Adipocyte (in vitro differentiated cells): ENCODE measurements at places on chromosomes 3 and 15.

DNA sequence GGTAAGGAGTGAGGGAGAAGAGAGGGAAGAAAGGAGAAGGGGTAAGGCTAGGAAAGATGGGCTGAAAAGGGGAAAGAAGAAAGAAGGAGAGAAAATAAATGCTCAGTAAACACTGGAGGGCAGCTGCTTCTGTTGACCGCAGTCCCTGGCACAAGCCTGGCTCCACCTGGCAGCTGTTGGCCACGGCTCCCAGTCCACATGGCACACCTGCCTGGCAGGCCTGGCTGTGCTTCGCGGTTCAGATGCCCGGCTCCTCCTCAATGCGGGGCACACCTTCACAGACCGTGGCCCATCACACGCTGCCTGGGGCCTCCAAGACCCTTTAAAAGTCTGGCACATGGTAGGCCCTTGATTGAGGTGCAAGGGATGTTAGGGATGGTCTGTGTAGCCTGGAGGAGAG, 516.8 kb upstream of the PROK2 start:
- DNase-seq: no peak

GRCh38 chr3:69145688-69146087, 23.3 kb upstream of the LMOD3 start:
- no peak for DNase-seq

GRCh38 chr15:37678124-37678523, 256.3 kb upstream of the TMCO5A start:
- DNase-seq: no peak

DNA sequence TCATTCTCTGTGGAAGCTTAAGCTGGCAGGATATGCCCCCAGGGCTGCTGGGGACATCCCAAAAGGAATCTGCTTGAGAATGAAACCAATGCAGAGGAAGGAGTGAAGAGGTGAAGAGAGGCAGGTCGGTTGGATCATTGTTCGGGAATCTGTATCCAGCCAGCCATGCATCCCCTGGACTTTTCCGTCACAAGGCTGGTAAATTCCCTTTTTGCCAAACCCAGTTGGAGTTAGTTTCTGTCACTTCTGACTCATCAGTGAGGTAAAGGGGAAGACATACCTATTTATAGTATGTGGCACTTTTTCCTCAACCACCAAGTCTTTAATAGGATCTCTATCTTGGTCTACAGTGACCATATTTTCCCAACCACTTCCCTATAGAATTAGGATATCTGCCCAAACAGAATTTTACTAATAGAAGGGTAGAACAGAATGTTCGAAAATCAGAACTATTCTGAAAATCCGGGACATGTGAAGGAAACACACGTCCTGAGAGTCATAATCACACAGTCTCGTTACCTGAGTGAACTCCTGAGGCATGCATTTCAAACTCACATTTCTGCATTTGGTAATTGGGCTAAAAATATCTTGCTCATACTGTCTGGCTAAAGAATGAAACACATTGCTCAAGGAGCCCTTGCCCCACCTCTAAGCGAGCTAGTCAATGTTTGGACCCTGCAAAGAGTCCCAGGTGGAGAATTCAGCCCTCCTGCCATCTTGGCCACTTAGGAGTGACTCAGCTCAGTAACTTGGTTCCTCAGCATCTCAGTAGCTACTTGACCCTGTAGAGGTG, 289.7 kb upstream of the ADAMTS9 start:
- DNase-seq: peak; percentile 33

DNA sequence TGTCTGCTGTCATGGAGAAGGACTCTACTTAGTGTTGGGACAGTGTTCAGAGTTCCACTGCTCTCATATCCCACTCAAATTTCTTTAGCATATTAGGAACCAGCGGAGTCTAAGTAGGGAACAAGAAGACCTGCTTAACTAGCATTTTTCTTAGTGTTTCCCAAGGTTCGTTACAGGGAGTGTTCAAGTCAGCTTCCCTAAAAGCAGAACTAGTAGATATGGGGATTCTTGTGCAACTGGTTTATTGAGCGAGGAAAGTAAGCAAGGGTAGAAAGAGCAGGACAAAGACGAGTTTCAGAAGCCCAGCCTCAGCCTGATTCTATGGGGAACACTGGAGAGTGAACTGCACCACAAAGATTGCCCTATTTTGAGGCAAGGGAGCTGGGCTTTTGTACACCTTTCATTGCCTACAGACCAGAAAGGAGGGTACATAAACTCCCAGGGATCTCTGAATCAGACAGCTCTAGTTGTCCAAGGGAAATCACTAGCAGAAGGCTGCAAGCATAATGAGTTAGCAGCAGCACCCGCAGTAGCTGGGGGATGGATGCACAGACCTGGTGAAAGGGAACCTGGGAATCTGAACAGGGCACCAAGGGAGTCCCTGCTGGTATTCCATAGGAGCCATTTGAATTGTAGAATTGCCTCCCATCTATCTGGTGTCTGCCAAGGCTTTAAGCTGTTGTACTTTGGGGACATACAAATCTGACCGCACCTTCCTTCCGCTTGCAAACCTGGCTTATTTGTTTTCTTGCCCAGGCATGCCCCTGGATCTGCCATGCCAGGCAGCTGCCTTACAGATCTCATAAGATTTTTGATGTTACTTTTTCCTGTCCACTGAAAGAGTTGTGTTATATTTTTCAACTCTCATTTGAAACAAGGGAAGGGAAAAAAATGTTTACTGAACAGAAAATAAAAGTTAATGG, 15.1 kb downstream of the CMTM7 start:
- DNase-seq: no peak

DNA sequence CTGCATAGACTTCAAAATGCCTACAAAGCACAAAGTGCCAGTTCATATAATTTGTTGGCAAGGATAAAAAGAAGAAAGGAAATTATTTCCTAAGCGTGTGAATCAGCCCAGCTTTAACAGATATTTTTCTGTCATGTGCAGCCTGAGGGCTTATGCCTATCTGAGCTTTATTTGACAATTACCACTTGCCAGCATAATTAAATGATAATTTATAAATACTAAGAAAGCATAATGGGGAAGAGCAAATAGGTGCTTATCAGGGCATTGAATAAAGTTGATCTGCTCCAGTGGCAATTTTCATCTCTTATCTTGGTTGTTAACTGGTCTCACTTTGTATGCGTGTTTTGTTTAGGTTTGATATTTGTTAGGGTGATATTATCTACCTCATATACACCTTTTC, 313.4 kb upstream of the DNAJC19 start:
- no peak for DNase-seq

DNA sequence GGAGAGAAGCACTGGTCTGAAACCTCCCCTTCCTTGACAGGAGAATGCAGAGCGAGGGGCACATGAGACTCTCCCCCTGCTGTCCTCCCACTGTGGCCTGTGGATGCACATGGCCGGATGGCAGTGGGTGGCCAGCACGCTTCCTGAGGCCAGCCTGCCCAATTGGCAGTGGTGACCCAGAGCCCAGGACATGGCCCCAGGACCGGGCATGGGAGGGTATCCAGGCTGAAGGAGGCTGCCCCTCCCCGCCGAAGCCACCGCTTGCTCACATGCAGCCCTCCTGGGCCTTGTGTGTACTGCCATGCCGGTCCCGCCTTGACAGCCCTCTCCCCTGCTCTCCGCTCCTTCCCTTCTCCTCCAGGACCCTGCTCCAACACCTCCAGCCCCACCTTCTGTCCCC, 100.9 kb downstream of the MEGF11 start:
- DNase-seq: no peak

- DNase-seq: no peak
These were observed 1076.1 kb downstream of the AGBL1 start for GRCh38 chr15:87155771-87156170.

GRCh38 chr3:5226783-5227182, 39.3 kb downstream of the EDEM1 start:
- peak; percentile 68 for DNase-seq

GRCh38 chr3:43001556-43002121, 22.5 kb downstream of the GASK1A start:
- peak; percentile 4 for DNase-seq

DNA sequence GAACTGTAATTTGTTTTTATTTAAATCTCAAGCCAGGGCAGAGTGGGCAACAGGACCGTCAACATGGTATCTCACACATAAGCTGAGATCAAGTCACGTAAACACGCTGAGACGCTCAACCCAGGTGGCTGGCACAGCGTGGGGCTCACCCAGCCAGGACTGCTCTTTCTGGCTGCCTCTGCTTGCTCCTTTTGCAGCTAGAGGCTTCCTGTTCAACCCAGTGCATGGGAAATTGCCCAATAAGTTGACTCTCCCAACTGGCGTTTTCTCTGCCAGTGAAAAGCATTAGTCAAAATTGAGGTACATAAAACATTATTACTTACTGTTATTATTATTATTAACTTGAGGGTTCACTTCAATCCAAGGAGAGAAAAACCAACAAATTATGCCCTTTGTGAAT, 398.1 kb downstream of the NR2F2 start:
- DNase-seq: no peak

DNA sequence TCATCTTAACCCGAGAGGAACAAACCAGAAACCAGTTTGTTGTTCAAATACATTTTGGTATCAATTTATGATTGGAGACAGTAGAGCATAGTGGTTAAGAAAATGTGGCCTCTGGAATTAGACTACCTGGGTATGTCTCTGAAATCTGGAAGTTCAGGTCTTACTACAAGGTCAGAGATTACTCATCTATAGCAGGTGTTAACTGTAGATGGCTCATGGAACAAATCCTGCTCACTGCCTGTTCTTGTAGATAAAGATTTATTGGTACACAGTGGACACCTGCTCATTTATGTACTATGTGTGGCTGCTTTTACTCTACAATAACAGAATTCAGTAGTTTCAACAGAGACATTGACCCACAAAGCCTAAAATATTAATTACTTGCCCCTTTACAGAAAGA, 413.3 kb downstream of the CNTN6 start:
- DNase-seq: no peak

GRCh38 chr3:120572027-120572426, 24.1 kb upstream of the NDUFB4 start:
- DNase-seq: no peak

GRCh38 chr3:14867936-14868570, 49.3 kb downstream of the FGD5 start:
- no peak for DNase-seq

DNA sequence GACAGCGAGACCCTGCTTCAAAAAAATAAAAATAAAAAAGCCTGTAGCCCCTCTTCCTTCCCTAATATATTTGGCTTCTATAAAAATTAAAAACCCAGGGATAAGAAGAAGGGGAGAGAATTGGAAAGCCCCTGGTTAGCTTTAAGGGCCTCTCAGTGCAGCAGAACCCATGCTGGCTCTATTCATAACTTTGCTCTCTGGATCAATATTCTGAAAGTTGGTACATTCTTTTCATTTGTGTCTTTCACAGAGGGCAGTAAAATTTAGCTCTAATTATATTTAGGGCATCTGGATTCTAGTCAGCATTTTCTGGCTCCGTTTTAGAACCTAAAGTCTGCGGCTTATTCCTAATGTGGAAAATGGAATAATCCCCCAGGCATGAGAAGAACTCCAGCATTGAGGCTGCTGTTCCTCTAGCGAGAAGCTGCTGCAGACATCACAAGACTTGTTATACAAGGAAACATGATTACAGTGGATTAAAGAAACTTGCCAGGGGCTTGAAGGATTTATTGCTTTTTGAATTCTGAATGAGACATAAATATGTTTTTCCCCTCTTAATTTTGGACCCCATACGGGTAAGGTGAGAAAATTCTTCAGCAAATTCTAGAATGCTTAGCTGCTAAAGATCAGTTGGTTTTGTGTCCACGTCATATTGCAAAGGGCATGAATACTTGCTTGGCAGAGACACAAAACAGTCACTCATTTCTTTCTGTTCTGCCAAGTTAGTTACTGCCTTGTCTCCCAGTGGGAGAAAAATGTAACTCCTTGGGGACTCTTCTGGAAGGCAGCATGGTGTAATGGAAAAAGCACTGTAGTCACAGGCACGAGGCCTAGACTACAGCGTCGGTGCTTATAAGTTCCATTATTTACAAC, 177.7 kb downstream of the VGLL4 start:
- peak; percentile 96 for DNase-seq

- peak; percentile 94 for DNase-seq
These were observed 5.5 kb downstream of the BMF start for GRCh38 chr15:40102897-40103858.

DNA sequence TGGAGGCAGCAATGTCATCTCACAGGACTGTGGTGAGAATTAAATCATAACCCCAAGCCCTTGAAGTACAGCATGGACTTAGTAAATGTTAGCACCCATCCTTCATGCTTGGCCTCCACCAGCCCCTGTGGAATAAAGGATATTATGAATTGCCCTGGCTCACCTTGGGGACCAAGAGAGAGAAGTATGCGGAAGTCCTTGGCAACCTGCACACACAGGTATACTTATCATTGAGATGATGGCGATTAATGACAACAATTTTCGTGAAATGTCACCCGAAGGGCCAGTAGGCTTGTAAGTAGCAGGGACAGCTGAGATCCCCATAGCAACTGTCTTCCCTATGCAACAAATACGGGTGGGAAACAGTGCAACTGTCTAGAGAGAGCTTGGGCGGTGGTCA, 102.0 kb downstream of the FAM43A start:
- no peak for DNase-seq

GRCh38 chr3:156769721-156770654, 56.2 kb upstream of the LEKR1 start:
- DNase-seq: peak; percentile 59

DNA sequence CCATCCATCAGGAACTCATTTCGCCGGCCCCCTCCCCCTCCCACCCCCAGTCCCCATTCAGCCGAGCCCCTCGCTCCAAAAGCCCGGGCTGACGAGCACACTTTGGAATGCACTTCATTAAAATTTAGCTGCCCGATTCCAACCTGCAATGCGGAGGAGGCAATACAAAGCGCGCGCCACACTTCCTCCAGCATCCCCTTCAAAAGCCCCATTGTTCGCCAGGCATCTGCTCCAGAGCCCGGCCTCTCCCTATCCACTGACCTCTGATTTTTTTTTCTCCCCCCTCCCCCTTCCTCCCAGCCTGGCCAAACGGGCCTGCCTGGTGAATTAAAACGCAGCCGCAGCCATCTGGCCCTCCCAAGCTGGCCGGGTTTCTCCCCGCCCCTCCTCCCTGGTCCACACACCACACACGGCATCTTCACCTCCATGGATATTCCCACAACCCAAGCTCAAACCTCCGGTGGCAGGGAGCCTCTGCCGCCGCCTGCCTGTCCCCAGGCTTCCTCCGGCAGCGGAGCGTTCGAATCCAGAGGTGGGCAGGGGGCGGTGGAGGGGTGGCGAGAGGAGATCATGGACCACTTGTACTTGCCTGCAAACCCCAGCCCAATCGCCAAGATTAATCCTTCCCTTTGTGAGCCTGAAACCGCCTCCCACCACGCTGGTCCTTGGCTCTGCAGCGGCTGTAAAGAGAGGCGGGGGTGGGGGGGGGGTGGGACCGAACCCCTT, 441.3 kb downstream of the MAGI1 start:
- DNase-seq: peak; percentile 49

DNA sequence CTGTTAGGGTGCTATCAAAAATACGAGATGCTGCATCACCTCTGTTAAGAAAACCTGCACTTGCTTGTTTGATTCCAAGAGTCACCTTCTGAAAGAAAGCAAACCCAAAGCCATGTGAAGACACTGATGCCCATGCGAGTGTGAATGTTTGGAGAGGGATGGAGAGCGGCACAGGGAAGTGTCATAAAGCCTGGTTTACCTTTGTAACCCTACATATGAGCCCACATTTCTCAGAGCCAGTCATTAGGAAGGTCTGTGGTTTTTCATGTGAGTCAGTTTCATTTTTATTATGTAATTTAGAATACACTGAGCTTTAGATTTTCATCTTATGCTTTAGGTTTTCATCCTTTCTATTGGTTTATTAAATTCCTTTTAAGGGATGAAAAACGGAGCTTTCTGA, 896.8 kb downstream of the ROBO1 start:
- no peak for DNase-seq

- DNase-seq: peak; percentile 55
These were observed 477.1 kb upstream of the KCNMB2 start for GRCh38 chr3:178059119-178059518.

- peak; percentile 3 for DNase-seq
These were observed 36.0 kb downstream of the RFX7 start for GRCh38 chr15:56207711-56208110.
